ENCODE measurements at places on chromosomes 5 and 9.

DNA sequence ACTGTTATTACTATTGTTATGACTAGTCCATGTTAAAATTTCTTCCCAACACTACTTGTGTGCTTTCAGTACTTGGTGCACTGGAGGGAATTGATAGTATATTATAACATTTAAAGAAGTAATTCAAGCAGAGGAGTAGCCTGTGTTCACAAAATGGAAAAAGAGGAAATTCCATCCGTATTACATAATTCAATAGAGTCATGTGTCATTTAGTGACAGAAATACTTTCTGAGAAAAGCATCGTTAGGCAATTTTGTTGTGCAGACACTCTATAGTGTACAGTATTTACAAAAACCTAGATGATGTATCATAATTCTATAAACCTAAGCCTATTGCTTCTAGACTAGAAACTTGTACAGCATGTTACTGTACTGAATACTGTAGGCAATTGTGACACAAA, 78.3 kb upstream of the PCSK5 start:
- DNase-seq, result no peak

GRCh38 chr5:143057580-143057999, 287.4 kb downstream of the ARHGAP26 start:
- no peak for DNase-seq

- DNase-seq, result no peak
These were observed 22.7 kb upstream of the NDUFS4 start for GRCh38 chr5:53537711-53538110.

GRCh38 chr5:1002836-1003235, 5.8 kb upstream of the NKD2 start:
- DNase-seq, result no peak

DNA sequence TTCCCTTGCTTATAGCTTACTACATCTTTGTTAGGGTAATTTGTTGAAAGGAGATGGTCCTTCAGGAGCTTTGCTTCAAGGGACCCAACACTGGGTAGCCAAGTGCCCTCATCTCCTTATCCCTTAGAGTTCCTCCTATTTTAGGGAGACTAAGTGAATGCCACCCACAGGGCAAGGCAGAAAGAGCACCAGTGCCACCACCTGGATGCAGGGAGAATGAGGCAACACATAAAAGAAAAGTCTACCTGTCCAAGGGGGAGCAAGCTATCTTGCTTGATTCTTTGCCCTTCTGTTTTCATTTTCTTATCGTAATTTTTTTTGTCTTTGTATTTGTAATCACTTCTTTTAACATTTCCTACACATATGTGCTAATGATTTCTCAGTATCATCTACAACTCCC, 205.5 kb downstream of the NPR3 start:
- no peak for DNase-seq

DNA sequence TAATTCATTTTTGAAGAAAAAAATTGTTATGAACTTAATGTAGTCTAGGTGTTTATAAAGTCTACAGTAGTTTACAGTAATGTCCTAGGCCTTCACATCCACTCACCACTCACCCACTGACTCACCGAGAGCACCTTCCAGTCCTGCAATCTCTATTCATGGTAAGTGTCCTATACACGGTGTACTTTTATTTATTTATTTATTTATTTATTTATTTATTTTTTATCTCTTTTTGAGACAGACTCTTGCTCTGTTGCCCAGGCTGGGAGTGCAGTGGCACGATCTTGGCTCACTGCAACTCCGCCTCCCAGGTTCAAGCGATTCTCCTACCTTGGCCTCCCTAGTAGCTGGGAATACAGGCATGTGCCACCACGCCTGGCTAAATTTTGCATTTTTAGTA, 39.3 kb upstream of the PIK3R1 start:
- no peak for DNase-seq

DNA sequence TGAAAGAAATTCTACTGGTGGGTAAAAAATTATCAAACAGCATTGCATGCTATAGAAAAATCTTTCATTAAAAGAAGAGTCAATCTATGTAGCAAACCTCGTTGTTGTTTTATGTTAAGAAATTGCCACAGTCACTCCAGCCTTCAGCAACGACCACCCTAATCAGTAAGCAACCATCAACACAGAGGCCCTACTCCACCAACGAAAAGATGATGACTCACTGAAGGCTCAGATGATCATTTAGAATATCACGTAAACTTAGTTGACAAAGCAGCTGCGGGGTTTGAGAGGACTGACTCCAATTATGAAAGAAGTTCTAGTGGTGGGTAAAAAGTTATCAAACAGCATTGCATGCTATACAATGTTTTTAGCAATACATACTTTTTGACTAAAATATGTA, 242.6 kb downstream of the DRD1 start:
- no peak for DNase-seq

DNA sequence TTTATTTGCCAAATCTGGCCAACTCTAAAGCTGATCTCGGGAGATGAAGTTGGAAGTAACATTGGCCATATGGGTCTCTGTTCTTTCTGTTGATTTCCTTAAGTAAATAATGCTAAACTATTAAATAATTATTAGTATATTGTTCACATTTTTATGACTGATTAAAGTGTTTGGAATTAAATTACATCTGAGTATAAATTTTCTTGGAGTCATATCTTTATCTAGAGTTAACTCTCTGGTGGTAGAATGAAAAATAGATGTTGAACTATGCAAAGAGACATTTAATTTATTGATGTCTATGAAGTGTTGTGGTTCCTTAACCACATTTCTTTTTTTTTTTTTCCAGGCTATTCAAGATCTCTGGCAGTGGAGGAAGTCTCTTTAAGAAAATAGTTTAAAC, 9.3 kb upstream of the FGF18 start:
- DNase-seq, result no peak

DNA sequence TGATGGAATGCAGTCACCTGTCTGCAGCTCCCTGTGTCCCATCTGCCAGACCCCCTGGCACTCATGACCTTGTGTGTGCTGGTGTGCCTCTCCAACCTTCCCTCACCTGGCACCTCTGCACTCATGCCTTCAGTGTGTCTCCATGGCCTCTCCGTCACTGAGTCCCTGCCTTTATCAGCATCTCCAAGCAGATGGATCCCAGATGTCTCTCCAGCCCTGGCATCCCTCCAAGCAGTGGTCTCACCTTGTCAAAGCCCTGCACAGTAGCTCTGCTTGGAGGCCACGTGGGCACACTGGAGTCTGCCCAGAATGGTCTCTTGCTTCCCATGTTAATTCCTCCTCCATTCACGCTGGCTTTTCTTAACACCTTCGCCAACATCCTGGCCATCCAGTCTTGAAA, 84.8 kb downstream of the DAP start:
- no peak for DNase-seq

DNA sequence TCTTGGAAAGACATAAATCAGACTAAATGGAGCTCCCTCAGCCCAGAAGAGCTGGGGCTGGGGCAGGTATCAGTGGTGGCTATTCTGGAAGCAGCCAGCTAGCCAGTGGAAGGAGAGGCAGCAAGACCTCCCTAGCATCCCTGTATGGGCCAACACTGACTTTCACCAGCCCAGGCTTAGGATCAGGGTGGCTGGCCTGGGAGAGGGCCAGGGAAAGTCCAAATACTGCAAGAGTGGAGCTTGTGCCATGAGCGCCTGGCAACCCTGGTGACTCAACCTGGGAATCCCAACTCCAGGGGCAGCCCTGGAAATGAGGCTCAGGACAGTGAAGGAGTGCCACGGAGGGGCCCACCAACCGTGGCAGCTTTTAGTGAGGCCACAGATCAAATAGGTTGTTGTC, 7.6 kb upstream of the IRF1 start:
- peak; percentile 1 for DNase-seq

DNA sequence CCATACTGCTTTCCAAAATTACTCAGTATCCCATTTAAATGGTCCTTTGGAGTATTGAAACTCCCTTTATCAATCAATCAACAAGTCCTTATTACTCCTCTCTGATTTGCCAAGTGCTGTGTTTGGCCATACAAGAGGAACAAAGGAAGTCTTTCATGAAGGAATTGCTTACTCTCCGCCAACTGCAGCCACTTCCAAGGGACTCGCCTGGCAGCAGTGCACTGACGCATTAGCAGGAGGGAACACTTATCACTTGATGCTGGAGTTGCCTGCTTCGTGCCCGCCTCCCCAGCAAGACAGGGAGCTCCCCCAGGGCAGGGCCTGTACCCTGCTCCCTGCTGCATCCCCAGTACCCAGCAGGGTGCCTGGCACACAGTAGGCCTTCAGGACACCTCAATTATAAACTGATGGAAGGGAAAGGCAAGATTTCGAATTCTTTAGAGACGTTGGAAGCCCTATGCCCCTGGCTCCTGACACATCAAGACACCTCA, 97.9 kb downstream of the CRB2 start:
- DNase-seq, result no peak

DNA sequence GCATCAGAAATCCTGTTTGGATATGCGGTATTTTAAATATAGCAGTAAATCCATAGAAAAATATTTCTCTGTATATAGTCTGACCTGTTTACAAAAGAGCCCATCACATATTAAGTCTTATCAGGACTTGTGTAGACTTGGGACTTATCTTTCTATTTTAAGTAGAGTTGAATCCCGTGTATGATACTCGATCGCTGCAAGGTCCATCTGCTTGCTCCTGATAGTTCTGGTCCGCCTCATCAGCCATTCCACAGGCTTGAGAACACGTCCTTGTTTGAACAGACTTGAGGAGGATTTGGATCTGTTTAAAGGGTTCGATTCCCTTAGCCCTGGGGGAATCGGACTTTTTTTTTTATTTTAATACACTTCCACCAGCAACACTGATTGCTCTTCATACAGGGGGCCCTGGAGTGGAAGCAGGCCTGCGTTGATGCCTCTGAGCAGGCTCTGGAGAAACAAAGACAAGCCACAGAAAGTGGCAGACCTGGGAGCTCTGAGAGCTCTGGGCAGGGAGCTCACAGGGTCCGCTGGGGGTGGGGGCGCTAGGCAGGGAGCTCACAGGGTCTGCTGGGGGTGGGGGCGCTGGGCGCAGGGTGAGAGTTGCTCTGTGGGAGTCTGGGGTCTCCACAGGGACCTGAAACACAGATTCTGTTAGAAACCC, 112.2 kb downstream of the MVB12B start:
- DNase-seq, result no peak

DNA sequence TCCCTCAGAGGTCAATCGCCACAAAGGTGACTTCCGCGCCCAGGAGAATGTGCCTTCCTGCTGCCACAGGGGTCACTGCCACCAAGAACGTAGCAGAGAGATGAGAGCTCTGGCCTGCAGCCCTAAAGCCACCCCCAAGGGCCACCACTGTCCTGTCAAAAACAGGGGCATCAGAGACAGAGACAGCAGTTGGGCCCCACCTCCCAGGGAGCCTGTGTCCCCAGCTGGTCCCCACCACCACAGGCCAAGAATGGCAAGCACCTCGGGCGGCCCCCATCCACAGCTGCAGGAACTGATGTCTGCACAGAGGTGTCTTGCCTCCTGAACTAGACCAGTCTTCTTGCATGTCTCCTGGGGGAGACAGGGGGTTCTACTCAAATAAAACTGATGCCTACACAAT, 5.8 kb downstream of the SPATA31E1 start:
- no peak for DNase-seq

- no peak for DNase-seq
These were observed 10.5 kb upstream of the AHRR start for GRCh38 chr5:310941-311434.

DNA sequence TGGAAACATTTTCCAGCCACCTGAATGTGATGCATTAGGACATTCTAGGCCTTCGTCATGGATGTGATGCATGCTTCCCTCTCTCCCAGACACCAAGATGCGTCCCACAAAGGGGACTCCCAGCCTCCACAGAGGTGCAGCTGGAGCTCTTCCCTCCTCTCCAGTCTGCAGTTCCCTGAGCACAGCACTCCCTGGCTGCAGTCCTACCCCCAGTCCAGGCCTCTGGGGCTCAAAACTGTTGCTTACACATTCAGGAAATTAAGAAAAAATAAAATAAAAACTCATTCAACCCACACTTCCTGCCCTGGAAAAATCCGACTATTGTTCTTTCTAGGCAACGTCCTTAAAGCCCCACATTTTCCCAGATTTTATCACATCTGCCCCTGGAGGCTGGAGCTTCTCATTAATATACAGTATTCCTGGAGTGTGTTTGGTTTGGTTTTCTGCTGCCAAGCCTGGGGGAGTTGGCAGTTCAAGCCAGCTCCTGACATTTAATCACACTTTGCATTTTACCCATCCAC, 78.4 kb upstream of the ICE1 start:
- DNase-seq, result no peak

GRCh38 chr9:15696979-15697378, 144.1 kb downstream of the CCDC171 start:
- DNase-seq, result no peak

DNA sequence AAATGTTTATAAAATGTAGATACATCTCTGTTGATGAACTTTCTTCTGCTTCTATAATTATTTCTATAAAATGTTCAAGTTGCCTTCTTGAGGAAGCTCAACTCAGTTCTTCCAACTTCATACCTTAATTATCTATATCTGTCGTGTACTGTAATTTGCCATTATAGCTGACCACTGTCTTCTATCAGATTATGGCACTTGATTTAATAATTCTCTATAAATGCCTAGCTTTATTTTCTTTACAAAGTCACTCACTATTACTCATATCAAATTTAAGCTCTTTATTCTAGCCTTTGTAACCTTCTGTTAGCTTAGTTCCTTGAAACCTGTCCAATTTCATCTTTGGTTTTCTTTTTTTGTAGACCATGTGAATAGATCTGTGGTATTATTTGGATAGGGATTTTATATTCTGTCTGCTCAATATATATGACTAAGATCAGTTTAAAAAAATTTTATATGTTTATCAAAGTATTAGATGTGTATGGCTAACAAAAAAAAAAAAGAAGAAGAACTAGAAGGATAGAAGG, 39.5 kb downstream of the SMC5 start:
- no peak for DNase-seq

DNA sequence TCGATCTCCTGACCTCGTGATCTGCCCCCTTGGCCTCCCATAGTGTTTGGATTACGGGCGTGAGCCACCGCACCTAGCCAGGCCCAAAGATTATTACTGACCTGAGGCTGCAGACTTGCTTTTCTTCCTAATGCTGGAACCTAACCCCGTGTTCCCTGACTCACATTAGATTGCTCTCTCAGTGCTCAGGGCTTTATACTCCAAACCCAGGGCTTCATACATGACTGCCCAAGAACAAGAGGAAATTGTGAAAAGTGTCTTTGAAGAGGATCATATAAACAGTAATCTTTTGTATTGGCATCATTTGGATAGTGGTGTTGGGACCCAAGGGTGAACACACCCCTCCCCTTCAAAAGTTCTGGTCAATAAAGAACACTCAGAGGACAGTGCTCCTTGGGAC, 233.3 kb upstream of the TAS2R1 start:
- no peak for DNase-seq

DNA sequence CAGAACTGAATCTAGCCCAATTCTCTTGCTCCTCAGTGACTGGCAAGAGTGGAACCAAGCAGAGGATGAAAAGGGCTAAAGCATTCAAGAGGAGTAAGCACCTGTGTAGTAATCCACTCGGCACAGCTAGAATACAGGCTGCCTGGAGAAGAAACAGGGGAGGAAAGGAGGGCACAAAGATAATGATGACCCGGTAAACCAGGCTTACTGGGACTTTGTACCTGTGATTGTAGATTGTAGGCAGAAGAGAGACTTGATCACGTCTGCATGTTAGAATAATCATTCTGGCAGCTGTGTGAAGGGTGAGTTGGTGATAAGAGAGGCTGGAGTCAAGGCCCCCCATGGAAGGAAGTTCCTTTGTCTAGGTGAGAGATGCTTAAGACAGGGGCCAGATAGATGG, 20.6 kb upstream of the TNFSF15 start:
- no peak for DNase-seq

Measured in activated CD4-positive, alpha-beta T cell treated with anti-CD3 and anti-CD28 coated beads for 4 hours (primary cell).